Muscle of arm (tissue), 14 donors: ENCODE measurements at places on chromosomes 1 and 21. TPM values are rescaled to one million over a fixed set of nuclear protein-coding genes. Genes with fewer than 3 reads are reported as not detected.

The KCNJ15 gene
- 1.3 TPM for polyA plus RNA-seq

The SPRR5 gene
- not detected for polyA plus RNA-seq

The CCDC17 gene
- polyA plus RNA-seq = 1.3 TPM

The PGM1 gene
- 100 TPM for polyA plus RNA-seq

DNA sequence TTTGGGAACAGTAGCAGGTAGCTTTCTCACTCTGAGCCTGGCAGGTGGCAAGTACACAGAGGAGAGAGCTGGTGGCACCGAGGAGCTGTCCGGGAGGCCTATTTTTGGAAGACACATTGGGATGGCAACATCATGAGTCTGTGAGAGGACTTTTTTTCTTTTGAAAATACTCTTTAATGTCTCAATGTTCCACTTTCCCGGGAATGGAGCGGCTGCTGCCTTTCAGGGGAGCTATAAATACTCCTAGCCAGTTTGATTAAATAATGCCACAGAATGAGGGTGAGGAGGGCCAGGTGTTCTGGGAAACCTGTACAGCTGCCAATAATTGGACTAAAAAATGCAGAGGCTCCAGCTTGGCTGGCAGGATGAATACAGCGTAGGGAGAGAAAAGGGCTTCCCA lies 93.3 kb upstream of the COG2 start:
- no peak for DNase-seq

DNA sequence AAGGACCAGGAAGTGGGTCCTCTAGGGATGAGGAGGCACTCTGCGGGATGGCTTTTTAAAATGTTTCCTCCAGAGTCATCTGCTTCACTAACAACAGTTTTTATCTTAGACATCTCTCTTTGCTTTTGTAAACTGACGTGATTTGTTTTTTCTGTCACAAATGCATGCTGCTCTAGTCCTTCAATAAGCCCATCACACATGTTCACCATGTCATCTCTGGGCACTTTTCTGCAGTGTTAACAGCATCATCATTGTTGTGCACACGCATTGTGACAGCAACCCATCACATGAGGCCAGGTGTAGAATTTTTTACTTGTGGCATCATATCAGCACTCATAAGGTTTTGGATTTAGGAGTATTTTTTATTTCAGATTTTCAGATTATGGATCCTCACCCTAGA lies 12.5 kb downstream of the RGS2 start:
- no peak for DNase-seq

- DNase-seq = no peak
These were observed 6.4 kb downstream of the CLDN19 start for GRCh38 chr1:42733415-42734200.

GRCh38 chr1:231629132-231629531 lies 2.5 kb downstream of the DISC1 start:
- DNase-seq = no peak

GRCh38 chr1:184492536-184492935 lies 105.7 kb downstream of the C1orf21 start:
- no peak for DNase-seq

DNA sequence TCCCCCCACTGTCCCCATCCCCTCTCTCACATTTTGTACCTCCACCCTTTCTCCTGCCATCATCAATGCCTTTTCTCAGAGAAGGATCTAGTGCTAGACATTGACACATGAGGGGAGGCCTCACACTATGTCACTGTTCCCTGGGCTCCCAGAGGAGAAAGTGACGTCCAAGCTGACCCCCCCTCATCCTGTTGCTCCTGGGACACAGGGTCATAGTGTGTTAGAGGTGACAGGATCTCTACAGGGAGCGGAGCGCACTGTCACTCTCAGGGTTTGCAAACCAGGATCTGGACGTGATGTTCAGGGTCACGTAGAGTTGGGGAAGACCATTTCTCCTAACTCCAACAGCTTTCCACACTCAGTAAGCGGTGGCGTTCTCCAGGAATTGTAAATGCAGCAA lies 2.6 kb downstream of the NCMAP start:
- DNase-seq = no peak

- no peak for DNase-seq
These were observed 122.7 kb downstream of the CLEC20A start for GRCh38 chr1:178374016-178374415.

GRCh38 chr1:30852026-30852425 lies 56.5 kb downstream of the SDC3 start:
- DNase-seq = peak; percentile 16

- DNase-seq = no peak
These were observed 179.3 kb upstream of the ZNF644 start for GRCh38 chr1:91201176-91201575.

DNA sequence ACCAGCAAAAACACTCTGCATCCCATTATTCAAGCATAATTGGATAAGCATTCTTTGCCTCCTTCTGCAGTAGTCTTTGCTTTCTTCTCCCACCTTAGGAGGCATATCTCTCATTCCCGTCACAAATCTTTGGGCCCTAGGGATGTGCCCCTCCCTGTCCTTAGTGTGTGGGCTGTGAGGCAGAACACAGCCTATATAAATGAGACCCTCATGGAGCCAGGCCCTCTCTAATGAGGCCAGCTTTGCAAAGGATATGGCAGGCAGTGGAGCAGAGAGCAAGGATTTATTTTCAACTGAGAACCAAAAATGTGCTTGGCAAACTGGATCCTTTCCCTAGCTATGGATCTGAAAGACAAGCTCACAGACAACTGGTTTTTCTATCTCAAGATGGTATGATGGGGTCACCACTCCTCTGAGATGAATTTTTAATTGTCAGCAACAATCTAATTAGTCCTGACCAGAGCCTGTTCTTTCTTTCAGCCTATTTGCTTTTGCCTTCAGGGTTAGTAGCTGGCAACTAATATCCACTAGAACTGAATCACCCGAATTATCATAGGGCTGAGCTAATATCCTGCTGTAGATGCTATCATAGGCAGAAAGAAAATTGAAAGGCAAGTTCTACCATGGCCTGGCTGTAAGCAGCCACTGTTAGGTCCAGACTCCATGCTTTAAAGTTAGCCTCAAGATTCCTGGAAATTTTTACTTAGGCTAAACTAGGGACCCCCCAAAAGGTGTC lies 134.2 kb downstream of the SYT2 start:
- DNase-seq = no peak

DNA sequence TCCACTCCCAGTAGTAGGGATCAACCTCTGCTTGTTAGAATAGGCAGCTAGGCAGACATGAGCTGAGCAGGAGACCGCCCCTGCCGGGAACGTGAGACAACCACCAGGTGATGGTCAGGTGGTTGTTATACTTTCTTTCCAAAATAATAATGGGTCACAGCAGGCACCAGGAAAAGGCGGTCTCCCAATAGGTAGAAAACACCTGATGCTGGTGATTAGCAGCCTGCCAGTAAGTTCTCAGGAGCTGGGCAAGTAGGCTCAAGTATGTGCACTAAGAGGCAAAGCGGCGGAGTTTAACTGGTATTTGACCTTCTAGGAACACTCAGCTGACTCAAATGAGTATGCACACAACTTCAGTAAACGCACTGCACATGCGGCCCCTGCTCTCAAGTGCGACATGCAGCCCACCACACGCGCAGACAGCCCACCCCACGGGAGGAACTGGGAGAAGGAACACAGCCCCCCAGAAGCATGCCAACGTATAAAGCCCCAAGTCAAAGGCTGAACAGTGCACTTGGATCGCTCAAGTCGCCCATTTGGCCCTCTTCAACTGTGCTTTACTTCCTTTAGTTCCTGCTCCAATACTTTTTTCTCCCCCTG lies 80.0 kb downstream of the DESI2 start:
- DNase-seq = no peak
